K562 (cell line): ENCODE measurements at places on chromosomes 4 and X. TPM values are rescaled to one million over a fixed set of nuclear protein-coding genes. Genes with fewer than 3 reads are reported as not detected.

DNA sequence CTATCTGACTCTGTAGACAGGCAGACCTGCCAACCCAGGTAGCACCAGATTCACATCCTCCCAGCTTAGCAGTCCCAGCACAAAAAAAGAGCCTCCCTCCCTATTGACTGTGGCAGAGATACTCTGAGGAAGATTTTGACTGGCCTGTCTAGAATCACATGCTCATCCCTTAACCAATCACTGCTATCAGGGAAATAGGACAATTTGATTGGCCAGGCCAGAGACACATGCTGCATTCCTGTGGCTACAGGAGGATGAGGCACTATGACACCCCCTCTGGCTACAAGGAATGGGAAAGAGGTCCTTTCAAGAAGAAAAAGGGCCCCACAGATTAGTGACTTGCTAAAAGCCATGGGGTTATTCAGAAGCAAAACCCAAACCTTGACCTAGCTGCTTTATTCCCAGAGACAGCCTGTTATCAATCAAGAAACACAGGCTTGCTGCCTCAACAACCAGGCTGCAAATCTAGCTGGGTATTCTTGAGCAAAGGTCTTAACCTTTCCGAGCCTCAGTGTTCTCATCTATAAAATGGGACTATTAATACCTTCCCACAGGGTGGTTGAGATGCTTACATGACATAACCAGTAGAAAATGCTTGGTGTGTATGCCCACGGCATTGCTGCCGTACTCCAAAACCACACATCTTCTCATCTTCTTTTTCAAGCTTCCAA is 147.6 kb downstream of the BCOR start:
- H3K36me3 ChIP-seq = no peaks in the 10 kb centered on the region
- H3K27ac ChIP-seq = no peak overlapping the region
- H3K4me1 ChIP-seq = no peaks in the 10 kb centered on the region
- H3K4me3 ChIP-seq = no peak overlapping the region
- peak; percentile 48 for DNase-seq

DNA sequence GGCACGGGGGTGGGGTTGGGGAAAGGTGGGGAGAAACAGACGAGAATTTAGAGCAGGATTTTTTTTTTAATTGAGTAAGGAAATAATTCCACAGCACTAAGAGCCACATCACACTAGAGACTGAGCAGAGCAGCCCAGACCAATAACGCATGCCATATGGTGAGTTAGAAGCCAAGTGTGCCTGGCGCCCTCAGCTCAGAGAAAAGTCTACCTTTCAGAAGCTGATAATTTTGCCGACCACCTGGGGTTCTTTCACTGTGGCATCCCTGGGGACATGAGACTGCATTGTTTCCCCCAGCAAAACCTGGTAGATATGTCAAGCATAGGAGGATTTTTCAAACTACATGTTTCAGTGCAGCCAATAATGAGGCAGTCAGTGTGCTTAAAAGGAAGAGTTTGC is 516.8 kb downstream of the SMARCA1 start:
- H3K27me3 ChIP-seq = no peaks in the 10 kb centered on the region
- H3K27ac ChIP-seq = no peak overlapping the region
- no peaks in the 10 kb centered on the region for H3K36me3 ChIP-seq
- no peak for DNase-seq
- H3K4me1 ChIP-seq = no peaks in the 10 kb centered on the region

DNA sequence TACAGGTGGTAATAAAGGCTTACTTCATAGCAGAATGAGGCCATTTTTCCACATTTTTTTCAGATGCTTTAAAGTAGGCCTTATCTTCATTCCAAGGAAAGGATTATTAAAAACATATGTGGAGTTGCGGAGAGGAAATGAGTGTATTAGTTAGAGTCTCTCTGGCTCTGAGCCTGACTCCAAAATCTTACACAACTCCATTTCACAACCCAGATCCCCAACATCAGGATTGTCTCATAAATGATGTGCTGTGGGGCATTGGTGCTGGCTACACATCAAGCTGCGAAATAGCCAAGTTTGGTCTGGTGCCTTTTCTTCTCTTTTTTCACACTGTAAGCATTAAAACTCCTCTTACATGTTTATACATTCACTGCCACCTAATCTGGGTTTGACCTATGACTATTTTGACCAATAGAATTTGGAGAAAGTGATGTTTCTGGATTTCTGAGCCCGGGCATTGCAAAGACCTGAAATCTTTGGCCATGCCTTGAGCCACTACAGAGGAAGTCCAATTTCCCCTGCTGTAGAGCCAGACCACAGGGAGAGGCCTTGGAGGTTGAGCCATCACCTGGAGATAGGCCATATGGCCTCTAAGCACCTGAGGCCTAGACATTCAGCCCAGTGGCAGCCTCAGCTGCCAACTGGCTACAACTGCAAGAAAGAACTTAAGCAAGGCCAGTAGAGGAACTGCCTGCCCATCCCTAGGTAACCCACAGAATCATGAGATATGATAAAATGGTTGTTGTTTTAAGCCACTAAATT is 16.7 kb upstream of the SOD3 start:
- DNase-seq = no peak
- no peaks in the 10 kb centered on the region for H3K36me3 ChIP-seq
- no peaks in the 10 kb centered on the region; the same call in 1 of the 2 replicates for H3K27me3 ChIP-seq

GRCh38 chr4:1488831-1489638 is 82.8 kb upstream of the NKX1-1 start:
- no peak overlapping the region for H3K4me3 ChIP-seq
- peaks cover 65% of the 10 kb centered on the region for H3K27me3 ChIP-seq
- no peak for DNase-seq
- H3K4me1 ChIP-seq = peaks cover 32% of the 10 kb centered on the region

DNA sequence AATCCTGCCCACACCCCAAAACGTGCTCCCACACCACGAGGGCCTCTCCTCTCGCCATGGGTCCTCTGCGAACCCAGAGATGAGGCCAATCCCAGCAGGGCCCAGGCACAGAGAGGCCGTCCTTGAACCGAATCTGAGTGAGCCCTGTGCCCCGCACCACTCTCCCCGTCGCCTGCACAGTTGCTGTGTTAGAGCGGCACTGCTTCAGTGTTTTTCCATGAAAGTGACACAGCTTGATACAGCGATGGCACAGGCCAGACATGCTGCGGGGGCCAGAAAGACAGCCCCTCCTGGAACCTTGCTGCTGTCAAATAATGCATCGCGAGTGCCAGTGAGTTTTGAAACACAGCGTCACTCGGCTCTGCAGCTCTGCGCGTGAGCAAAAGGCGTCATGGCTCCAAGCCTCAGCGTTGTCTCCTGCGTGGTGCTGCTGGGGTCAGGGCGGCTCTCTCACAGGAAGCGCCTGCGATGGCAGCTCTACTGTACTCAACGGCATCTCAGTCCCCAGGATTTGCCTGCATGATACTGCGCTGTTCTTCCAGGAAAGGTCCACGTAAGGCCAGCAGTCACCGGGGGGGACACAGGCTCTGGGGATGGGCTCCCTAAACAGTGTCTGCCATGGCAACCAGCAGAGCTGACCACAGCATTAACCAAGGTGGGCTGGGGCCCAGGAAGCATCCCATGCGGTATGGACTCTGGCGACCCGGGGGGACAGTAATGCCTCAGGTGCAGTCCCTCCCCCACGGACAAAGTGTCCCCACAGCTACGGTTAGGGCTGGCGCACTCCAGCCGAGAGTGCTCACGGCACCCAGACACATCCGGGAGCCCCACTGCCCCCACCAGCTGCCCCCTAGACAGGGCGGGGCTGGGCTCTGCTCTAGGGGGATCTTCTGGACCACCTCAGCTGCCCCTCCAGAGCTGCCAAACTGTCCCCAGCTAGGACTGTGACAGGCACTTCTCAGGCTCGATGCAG is 63.1 kb downstream of the ACOX3 start:
- H3K4me3 ChIP-seq = no peak overlapping the region
- H3K27me3 ChIP-seq = peaks cover 59% of the 10 kb centered on the region
- H3K27ac ChIP-seq = no peak overlapping the region
- DNase-seq = no peak
- H3K36me3 ChIP-seq = no peaks in the 10 kb centered on the region

GRCh38 chrX:53717205-53717604 is 30.7 kb upstream of the HUWE1 start:
- no peak for DNase-seq
- H3K36me3 ChIP-seq = no peaks in the 10 kb centered on the region
- H3K27me3 ChIP-seq = no peaks in the 10 kb centered on the region
- H3K4me1 ChIP-seq = peaks cover 10% of the 10 kb centered on the region; the same call in 2 of the 3 replicates
- no peak overlapping the region for H3K27ac ChIP-seq

DNA sequence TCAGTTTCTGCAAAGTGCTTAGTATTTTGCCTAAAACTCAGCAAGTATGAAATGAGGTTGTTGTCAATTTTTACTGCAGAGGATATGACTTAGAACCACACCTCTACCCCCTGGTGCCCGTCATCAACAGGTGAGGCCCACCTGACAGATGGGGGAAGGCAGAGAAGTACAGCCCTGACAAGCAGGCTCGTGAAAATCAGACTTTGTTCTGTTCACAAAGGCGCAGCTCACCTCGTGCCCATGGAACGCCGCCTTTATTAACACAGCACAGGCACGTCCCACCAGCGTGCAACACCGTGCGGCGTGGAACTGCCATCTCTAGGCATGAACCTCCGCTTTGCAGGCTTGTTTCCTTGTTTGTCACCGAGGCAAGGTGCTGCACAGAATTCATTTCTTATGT is 13.3 kb downstream of the CYP4V2 start:
- no peak overlapping the region for H3K4me3 ChIP-seq
- H3K36me3 ChIP-seq = no peaks in the 10 kb centered on the region
- no peaks in the 10 kb centered on the region; the same call in 2 of the 3 replicates for H3K4me1 ChIP-seq
- H3K27me3 ChIP-seq = no peaks in the 10 kb centered on the region
- peak overlapping the region; percentile 21; the same call in 1 of the 3 replicates for H3K27ac ChIP-seq
- no peak for DNase-seq

DNA sequence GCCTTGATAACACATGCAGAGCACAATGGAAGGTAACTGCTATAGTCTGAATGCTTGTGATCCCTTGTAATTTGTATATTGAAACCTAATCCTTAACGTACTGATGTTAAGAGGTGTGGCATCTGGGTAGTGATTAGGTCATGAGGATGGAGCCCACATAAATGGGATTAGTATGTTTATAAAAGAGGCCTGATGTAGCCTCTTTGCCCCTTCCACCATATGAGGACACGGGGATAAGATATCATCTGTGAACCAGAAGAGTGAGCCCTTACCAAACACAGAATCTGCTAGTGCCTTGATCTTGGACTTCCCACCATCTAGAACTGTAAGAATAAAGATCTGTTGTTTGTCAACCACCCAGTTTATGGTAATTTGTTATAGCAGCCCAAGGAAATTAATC is 1074.2 kb upstream of the INTU start:
- H3K27ac ChIP-seq = no peak overlapping the region
- H3K4me1 ChIP-seq = no peaks in the 10 kb centered on the region
- no peak for DNase-seq
- no peaks in the 10 kb centered on the region for H3K27me3 ChIP-seq
- H3K36me3 ChIP-seq = peaks cover 19% of the 10 kb centered on the region; the same call in 2 of the 3 replicates
- no peak overlapping the region for H3K4me3 ChIP-seq

GRCh38 chr4:10405672-10406071 is 51.6 kb downstream of the ZNF518B start:
- H3K4me1 ChIP-seq = peaks cover 16% of the 10 kb centered on the region; the same call in 2 of the 3 replicates
- no peaks in the 10 kb centered on the region for H3K36me3 ChIP-seq
- no peak for DNase-seq

- no peak for DNase-seq
- H3K36me3 ChIP-seq = no peaks in the 10 kb centered on the region
- no peak overlapping the region for H3K4me3 ChIP-seq
- H3K27ac ChIP-seq = no peak overlapping the region
- no peaks in the 10 kb centered on the region for H3K27me3 ChIP-seq
Measured at GRCh38 chr4:188783606-188784160, 644.4 kb downstream of the TRIML1 start.

GRCh38 chr4:88957570-88957969 is 99.4 kb downstream of the FAM13A start:
- H3K36me3 ChIP-seq = no peaks in the 10 kb centered on the region
- no peaks in the 10 kb centered on the region; the same call in 2 of the 3 replicates for H3K4me1 ChIP-seq
- H3K27me3 ChIP-seq = no peaks in the 10 kb centered on the region
- DNase-seq = no peak
- H3K27ac ChIP-seq = no peak overlapping the region
- H3K4me3 ChIP-seq = no peak overlapping the region

DNA sequence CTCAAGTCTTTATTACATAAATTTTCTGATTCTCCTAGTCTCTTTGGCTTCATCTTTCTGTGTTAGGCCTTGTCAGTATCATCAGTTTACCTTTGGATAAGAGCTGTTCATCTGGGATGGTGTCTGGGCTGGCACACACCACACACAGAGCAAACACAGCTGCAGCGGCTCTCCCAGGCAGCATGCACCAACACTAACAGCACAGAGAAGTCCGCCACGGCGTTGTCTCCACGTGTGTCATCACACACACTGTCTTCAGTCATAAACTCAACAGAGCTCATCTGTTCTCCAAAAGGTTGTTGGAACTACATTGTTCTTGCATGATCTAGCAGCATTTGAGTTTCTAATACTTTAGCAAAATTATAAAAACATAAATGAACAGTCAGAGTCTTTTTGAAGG is 851.9 kb upstream of the FRG1 start:
- H3K27me3 ChIP-seq = no peaks in the 10 kb centered on the region
- H3K4me1 ChIP-seq = no peaks in the 10 kb centered on the region
- H3K36me3 ChIP-seq = no peaks in the 10 kb centered on the region
- no peak for DNase-seq
- H3K4me3 ChIP-seq = no peak overlapping the region

DNA sequence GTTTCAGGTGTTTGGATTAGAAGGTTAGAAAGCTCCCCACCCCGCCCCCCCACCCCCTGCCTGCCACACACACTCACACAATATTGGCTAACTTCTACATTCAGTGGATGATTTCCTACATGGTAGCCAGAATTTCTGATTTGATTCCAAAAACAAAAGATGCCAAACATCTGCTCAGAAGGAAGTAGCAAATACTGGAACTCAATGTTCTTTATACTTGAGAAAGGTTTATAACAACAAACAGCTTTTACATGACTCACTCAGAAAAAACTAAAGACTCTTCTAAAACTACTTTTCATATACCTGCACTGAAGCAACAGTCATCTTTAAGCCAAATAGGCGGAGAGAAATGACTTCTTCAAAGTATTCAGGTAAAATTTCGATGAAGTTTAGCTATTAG is 750.5 kb upstream of the POU3F4 start:
- no peak overlapping the region for H3K27ac ChIP-seq
- no peak for DNase-seq
- H3K4me1 ChIP-seq = no peaks in the 10 kb centered on the region
- no peak overlapping the region for H3K4me3 ChIP-seq

The DUSP9 gene
- total RNA-seq = 13.0 and 14.1 TPM in 2 replicates

The ARX gene
- total RNA-seq = not detected in 2 replicates

The NUDT11 gene
- total RNA-seq = 0.09 and 0.11 TPM in 2 replicates

The PAGE2 gene
- 0.78 TPM in 1 of 2 replicates, not detected in the other for total RNA-seq

The GAGE2A gene
- total RNA-seq = 583 and 588 TPM in 2 replicates

The ZNF827 gene
- 0.13 and 0.40 TPM in 2 replicates for total RNA-seq

The FHDC1 gene
- 0.16 and 0.18 TPM in 2 replicates for total RNA-seq

The GATA1 gene
- total RNA-seq = 291 and 297 TPM in 2 replicates
